Activated CD4-positive, alpha-beta T cell treated with anti-CD3 and anti-CD28 coated beads for 48 hours (primary cell): ENCODE measurements at places on chromosomes 6 and 20.

DNA sequence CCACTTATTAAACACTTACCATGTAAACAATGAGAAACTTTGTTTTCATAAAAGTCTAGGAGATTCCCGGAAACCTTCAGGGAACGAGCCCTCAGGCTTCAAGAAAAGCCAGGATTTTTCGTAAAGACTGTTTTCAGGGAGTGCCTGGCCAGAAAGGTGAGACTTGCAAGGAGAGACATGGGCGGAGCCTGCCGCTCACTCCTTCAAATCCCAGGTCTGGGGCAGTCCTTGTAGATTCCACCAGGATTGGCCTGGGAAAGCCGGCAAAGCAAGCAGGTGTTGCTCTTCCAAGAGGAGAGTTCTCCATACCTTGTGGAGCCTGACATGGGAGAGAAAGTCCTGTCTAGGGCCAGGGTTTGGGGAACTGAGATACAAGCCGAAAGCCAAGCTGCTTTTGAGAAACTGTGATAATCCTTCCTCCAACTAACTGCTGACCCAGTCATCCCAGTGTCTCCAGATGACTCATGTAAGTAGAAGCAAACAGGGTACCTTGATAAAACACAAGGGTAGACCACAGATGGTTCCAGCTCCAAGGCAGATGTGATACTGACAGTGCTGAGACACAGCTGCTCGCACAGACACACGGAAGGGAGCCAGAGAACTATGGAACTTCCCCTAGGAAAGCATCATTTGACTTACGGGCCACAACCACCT lies 69.4 kb upstream of the NAA20 start:
- DNase-seq = peak; percentile 12

DNA sequence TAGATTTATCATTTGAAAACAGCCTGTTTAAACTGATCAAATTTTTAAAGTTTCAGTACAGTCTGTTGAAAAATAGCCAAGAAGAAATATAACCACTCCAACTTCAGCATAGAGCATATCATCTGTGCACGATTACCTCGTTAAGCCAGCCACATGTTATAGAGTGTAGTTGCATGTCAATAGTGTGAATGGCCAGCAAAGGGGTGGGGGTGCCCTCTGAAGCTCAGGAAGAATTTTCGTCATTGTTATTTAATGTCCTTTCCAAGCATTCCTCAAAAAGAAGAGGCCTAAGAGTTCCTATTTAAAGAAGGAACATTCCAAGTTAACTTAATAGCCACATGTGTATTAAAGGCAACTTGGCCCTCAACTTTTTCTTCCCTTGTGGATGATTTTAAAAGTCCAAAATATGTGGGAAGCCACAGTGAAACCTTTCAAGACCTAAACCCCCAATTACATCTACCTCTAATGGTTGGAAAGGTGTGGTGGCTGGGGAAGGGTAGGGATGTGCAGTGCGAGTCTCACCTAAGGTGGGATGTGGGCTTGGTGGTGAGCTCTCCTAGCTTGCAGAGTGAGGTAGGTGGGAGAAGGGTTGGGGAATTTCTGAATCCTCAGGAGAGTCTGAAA lies 1.8 kb upstream of the CCN2 start:
- no peak for DNase-seq

DNA sequence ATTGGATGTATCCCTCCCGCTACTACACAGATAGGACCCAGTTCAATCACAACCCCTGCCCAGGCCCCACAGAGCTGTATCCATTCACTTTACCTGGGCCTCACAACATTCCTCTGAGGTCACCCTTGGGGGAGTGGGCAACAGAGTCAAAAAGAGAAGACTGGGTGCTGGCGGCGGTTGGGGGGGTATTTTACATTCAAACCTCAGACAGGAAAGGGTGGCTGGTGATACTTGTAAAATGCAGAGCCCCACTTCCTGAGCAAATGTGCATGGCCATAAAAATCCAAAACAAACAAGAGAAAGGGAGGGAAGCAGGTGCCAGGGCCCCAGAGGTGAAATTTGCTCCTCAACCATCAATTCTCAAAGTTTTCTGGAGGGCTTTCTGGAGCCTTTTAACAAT lies 3.5 kb downstream of the LRFN2 start:
- no peak for DNase-seq

DNA sequence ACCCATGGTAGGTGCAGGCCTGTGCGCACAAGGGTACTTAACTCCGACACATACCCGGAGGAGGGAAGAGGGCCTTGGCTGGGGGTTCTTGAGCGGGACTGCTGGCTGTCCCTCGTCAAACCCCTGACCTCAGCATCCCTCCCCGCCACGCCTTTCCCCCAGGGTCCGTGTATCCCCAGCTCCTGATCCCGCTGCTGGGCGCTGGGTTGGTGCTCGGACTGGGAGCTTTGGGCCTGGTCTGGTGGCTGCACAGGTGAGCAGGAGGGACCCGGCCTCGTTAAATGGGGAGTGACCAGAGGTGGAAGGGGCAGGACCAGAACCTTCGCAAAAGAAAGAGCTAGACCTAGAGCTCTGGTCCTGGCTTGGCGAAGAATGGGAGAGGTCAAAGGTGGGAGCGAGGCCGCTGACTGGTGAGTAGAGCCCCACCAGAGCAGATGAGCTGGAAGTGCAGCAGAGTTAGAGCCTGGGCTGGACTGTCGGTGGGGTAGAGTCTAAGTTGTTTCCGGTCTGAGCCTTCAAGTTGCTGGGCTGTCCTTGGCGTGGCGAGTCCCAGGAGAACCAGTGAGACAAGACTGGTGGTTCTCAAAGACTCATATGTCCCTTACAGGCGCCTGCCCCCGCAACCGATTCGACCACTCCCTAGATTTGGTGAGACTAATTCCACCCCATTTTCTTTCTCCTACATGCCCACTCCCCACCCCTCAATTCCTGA lies 963 bp downstream of the MPIG6B start:
- DNase-seq = no peak

GRCh38 chr6:52541135-52541534 lies 35.7 kb downstream of the TRAM2 start:
- no peak for DNase-seq

- DNase-seq = peak; percentile 63
Observed at GRCh38 chr6:117555882-117556498, 46.3 kb downstream of the GOPC start.
